ENCODE measurements at places on chromosomes 11 and 22. TPM values are rescaled to one million over a fixed set of nuclear protein-coding genes. Genes with fewer than 3 reads are reported as not detected.

- no peak overlapping the region for H3K4me3 ChIP-seq
- DNase-seq, result peak; percentile 18
- H3K36me3 ChIP-seq, result no peaks in the 10 kb centered on the region
- no peaks in the 10 kb centered on the region for H3K27me3 ChIP-seq
These were observed 10.1 kb downstream of the TCIRG1 start for GRCh38 chr11:68048681-68049508.

GRCh38 chr11:19094859-19095258, 22.1 kb upstream of the ZDHHC13 start:
- H3K4me3 ChIP-seq, result no peak overlapping the region
- H3K4me1 ChIP-seq, result no peaks in the 10 kb centered on the region
- no peaks in the 10 kb centered on the region for H3K27me3 ChIP-seq
- no peaks in the 10 kb centered on the region for H3K36me3 ChIP-seq
- no peak for DNase-seq
- no peak overlapping the region for H3K27ac ChIP-seq

The CST6 gene
- total RNA-seq, result 25.4 TPM

DNA sequence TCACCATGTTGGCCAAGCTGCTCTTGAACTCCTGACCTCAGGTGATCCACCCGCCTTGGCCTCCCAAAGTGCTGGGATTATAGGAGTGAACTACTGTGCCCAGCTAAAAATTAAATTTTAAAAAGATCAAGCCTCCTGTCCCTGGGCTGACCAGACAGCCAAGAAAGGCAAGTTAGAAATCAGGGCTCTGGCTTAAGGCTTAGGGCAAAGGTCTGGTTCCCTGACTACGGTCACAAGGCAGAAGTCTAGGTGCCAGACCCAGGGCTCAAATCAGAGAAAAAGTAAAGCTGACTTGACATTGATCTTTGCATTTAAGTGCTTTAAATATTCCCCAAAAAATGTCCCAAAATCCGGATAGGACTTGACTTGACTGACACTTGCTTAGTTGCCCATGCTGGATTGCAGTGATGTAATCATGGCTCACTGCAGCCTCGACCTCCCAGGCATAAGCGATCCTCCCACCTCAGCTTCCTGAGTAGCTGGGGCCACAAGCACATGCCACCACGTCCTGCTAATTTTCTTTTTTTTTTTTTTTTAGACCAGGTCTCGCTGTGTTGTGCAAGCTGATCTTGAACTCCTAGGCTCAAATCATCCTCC, 17.3 kb upstream of the CRKL start:
- no peaks in the 10 kb centered on the region for H3K4me1 ChIP-seq
- H3K4me3 ChIP-seq, result no peak overlapping the region
- no peaks in the 10 kb centered on the region for H3K36me3 ChIP-seq
- no peak overlapping the region for H3K27ac ChIP-seq
- DNase-seq, result no peak

DNA sequence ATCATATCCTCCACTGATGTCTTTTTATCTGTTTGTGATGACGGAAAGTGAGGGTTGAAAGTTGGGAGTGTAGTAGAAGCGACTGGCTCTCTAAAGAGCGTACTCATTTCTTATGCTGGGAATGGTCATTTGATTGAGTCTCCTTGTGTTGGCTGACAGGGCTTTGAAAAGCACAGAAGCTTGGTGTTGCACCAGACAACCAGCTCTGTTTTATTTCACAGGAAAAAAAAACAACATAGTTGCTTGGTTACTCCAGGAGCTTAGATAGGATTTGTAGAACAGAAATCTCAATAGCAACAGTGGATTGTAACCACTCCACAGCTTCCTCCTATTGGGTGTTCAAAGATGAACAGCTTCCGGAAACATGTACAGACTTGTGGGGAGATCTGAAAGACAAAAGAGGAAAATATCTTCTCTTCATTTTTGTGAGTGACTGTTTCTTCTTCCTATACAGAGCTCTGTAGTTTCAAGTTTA, 2.7 kb downstream of the RBM14 start:
- H3K36me3 ChIP-seq, result no peaks in the 10 kb centered on the region
- no peak for DNase-seq
- H3K27ac ChIP-seq, result no peak overlapping the region
- H3K4me3 ChIP-seq, result peak overlapping the region; percentile 96
- peaks cover 18% of the 10 kb centered on the region for H3K4me1 ChIP-seq
- H3K27me3 ChIP-seq, result no peaks in the 10 kb centered on the region

The OR8A1 gene
- not detected for total RNA-seq

DNA sequence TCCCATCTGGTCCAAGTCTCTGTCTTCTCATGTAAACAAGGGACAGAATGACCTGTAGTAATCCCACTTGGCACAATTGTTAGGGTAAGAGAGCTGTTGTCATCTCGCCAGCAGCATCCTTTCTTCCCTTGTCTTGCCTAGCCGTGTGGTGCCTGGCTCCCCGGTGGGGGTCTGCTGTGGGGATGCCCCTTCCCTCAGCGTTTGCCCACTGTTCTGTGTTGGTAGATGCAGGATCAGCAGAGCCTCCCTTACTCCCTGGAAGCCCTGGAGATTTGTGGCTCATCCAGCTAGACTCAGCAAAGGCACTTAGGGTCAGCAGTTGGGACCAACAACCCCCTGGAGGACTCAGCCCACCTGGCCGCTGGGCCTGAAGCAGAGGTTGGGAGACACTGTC, 13.0 kb downstream of the ACO2 start:
- no peak overlapping the region for H3K4me3 ChIP-seq
- H3K27ac ChIP-seq, result no peak overlapping the region
- no peaks in the 10 kb centered on the region for H3K27me3 ChIP-seq
- DNase-seq, result no peak

DNA sequence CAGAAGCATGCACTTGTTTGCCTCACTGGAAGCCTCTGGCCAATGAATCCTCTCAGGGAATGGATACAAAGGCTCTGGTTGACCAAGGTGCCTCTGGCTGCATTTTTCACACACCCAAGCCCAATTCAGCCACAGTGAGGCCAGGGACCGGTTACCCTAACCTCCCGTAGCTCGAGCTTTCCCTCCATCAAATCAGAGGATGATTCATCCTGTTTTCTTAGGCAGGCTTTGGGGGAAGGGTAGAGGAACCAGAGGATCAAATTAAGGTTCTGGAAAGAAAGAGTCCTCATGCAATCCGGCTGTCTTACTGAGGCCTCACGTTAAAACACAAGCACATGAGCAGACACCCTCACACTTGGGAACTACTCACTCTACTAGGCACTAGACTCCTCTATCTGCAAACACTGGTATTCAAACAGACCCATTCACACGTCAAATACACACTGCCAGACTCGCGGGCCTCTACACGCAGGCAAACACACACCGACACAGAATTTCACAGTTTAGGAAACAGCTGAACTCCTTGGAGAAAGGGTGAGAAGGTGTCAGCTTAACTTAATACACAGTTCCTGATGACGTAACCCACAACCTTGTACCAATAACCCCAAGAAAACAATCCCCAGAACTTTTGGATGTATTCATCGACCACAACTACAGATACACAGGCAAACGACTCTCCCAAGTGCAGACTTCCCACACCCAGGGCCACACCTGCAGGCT, 12.4 kb downstream of the NRXN2 start:
- H3K4me1 ChIP-seq, result no peaks in the 10 kb centered on the region
- no peak overlapping the region for H3K27ac ChIP-seq
- DNase-seq, result no peak
- no peaks in the 10 kb centered on the region for H3K36me3 ChIP-seq

- no peaks in the 10 kb centered on the region for H3K4me1 ChIP-seq
- no peak for DNase-seq
- no peaks in the 10 kb centered on the region for H3K27me3 ChIP-seq
- no peaks in the 10 kb centered on the region for H3K36me3 ChIP-seq
These were observed 227.5 kb downstream of the MIAT start for GRCh38 chr22:26884921-26885320.

GRCh38 chr11:126491092-126491491, 135.6 kb downstream of the ST3GAL4 start:
- H3K4me1 ChIP-seq, result no peaks in the 10 kb centered on the region
- H3K27me3 ChIP-seq, result no peaks in the 10 kb centered on the region
- peak; percentile 15 for DNase-seq
- H3K4me3 ChIP-seq, result no peak overlapping the region
- no peak overlapping the region for H3K27ac ChIP-seq

DNA sequence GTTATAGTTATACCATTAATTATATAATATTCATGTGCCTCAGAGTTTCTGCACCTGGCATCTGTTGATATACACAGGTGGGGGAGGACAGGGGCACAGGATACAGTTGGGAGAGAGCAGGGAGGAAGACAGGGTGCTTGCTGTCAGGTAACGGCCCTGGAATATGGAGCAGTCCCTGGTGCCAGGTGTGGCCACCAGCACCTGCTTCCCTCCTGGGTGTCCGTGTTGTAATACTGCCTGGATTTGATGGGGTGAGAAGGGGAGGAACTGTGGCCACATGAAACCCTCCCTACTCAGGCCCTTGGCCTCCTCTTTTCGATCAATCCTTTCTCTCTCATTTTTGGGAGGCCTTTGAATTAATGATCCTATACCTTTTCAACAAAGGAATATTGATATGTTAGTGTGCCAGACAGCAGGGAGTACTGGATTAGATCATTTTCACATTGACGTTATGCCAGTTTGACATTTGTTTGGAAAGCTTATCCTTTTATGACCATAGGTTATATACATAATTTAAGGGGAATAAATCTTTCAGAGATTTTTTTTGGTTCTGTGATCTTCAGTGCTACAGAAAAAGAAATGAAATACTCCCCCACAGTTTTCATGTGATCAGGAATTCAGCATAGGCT, 88.6 kb downstream of the TEAD1 start:
- no peak overlapping the region for H3K4me3 ChIP-seq
- no peak for DNase-seq
- no peaks in the 10 kb centered on the region for H3K36me3 ChIP-seq
- no peak overlapping the region for H3K27ac ChIP-seq
- no peaks in the 10 kb centered on the region for H3K27me3 ChIP-seq
